Activated CD8-positive, alpha-beta T cell treated with anti-CD3 and anti-CD28 coated beads for 36 hours (primary cell): ENCODE measurements at places on chromosomes 16 and 17. TPM values are rescaled to one million over a fixed set of nuclear protein-coding genes. Genes with fewer than 3 reads are reported as not detected.

DNA sequence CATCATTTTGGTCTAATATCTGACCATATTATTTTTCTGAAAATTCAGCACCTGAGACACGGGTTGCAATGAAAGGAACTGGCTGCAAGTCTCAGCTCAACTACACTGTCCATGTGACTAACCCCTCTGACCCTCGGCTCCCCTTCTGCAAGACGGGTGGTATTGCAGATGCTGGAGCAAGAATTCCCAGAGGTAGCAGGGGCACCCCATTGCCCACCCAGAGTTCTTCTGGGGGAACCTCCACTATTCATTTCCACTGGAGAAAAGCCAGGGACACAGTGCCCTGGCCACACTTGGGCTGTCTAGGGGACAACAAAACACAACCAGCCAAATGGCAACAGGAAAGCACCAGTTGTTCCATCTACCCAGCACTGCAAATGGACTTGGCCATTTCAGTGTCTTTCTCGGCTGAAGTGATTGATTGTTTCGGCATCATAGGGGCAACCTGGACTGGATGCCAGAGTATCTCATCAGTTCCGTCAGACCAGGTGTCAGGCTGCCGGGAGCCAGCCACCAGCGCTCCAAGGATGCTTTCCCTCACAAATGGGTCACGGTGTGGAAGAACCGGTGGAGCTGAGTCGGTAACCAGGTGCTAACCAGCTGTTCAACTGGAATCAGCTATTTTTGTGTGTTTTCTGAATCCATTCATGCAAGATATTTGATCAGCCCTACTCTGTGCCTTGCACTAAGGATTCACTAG, 58.1 kb downstream of the C16orf78 start:
- no peak for DNase-seq

- peak; percentile 93 for DNase-seq
Measured at GRCh38 chr17:28902819-28903545, at the start of gene DHRS13. DHRS13 (minus strand) TSS chr17:28903079; CDS start chr17:28902944, 135 bp downstream.

DNA sequence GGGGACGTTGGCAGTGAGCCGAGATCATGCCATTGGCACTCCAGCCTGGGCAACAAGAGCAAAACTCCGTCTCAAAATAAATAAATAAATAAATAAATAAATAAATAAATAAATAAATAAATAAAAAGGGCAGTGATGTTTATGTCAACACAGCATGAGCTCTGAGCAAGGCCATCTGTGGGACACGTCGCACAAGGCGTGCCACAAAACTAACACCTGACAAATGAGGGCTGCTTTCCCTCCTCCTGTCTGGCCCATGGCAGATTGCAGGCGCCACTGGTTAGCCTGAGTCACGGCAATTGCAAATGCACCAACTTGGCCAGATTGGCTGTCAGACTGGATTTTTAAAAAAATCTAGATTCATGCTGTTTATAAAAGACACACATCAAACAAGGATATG, 25.9 kb upstream of the SPNS3 start:
- DNase-seq = no peak

DNA sequence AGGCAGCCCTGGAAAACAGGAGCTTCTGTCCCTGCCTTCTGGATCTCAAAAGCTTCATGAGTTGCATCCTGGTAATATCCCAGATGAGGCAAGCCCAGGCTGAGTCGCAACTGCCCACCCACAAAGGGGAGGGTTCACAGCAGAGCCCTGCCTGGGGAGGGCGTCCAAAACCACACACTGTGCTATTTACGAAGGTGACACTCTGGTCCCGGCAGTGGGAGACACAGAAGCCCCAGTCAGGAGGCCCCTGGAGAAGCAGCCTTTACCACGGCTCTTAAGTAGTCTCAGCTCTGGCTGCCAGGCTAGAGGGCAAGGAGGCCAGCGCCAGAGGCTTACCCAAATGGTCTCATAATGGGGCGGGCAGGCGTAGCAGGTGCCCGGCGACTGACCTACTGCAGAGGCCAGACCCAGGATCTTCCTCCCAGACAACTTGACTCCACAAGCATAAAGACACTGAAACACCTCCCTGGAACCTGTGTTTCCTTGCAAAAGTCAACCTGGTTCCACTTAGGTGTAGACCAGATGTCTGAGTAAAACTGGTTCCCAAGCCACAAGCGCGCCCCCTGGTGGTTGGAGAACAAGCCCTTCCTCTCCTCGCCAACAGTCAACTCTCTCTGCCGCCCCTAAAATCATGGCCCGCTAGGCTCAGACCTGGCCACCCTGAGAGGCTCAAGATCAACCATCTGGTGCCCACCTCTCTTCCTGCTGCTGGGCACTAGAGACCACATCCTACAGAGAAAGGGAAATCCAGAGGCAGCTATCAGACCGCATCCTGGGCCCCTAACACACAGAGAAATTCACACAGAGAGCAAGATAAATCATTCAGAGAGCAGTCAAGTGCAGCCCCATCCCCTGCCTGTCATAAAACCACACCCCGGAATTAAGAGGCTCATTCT, 5.2 kb downstream of the AXIN2 start:
- peak; percentile 94 for DNase-seq

NMRAL1 gene
- 45.3 TPM for total RNA-seq
